Hematopoietic multipotent progenitor cell treated with erythropoietin and hydrocortisone succinate and interleukin-3 and kit ligand, for 15 days (in vitro differentiated cells): ENCODE measurements at places on chromosomes 1 and 21.
A peak's percentile ranks its signal among the peaks of the same experiment; 100 is the strongest.

GRCh38 chr21:28633839-28634555 lies 358.7 kb downstream of the LTN1 start:
- DNase-seq: no peak

DNA sequence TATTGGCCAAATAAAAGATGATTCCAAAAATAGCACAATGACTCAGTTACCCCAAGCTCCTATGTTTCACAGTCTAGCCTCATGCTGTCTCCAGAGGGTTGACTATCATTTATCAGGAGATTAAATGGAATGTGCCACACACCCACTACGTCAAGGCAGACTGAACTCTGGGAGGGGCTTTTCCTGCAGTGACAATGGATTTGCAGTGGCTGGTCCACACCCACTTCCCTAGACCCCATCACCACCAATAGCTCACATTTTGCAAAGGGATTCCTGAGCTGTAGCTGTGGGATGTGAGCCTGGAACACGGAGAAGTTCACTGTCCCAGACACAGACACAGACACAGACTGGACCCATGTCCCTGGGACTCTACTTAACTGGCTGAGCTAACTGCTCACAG lies 77.1 kb downstream of the HLCS start:
- DNase-seq: no peak

DNA sequence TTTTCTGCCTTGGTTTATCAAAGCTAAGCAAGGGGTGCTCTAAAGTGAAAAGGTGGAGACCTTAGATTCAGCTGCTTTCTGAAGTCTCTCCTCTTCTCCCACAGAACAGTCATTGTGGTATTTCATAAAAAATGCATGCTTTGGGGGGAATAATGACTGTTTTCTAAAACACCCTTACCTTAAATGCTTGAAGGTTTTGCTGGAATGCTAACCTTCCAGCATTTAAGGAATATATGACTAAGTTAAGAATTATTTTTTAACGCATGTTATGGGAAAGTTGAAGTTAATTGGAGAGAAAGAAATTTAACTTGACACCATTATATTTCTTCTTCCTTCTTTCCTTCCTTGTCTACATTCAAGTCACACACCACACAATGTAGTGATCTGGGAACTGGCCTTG lies 162.5 kb downstream of the ROR1 start:
- no peak for DNase-seq

GRCh38 chr1:79264975-79265818 lies 258.7 kb upstream of the ADGRL4 start:
- DNase-seq: no peak

GRCh38 chr1:99784809-99785255 lies 18.4 kb upstream of the FRRS1 start:
- no peak for DNase-seq

DNA sequence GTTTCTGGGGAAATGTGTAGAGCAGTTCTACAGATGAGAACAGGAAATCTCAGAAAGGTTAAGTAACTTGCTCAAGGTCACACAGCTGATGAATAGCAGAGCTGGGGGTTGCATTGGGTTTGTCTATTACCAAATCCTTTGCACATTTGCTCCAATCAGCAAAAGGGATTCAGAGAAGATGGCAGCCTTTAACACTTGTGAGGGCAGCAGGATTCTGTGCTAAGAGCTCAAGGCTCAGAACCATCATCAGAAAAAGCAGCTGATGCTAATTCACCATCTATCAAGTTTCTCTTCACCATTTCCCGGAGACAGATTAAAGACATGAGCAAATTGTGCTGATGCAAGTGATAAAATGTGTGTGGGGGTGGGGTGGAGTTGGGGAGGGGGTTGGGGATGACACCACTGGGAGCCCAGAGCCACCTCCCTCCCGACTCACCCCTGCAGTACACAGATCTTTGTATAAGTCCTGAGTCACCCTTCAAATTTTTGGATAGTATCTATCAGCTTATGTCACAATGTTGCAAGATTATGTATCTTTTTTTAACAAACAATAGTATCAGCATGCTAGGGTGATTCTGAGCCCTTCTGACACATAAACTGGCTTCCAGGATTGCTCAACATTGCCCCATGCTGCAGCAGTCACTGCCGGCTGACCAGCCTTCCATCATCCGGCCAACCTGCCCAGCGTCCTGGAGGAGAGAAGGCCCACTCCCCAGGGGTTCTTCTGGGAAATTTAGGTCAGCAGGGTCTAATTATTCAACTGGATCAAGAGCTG lies 2.8 kb upstream of the SPSB1 start:
- DNase-seq: no peak

- no peak for DNase-seq
Measured at GRCh38 chr1:208237241-208237640, 6.9 kb downstream of the PLXNA2 start.

DNA sequence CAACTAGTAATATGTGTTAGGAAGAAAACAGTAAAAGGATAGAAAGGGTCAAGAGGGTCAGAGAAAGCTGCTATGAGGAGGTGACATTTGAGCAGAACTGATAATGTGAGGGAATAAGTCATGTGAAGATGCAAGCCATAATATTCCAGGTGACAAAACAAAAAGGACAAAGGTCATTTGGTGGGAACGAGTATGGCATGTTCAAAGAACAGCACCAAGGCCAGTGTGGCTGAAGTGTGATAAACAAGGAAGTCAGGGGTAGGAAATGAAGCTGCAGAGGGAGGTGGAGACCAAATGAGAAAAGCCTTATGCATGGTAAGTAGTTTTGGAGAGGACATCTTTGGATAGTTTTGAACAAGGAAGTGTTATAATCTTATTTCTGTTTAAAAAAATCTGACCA lies 46.7 kb downstream of the LPGAT1 start:
- no peak for DNase-seq

GRCh38 chr1:243842978-243843511 lies 7.0 kb downstream of the AKT3 start:
- DNase-seq: no peak

- DNase-seq: peak; percentile 34
Measured at GRCh38 chr1:26112407-26112775, 767 bp downstream of the PDIK1L start.

- DNase-seq: no peak
Measured at GRCh38 chr1:109309347-109309746, 2.5 kb upstream of the MYBPHL start.

GRCh38 chr1:91806769-91807700 lies 78.9 kb downstream of the TGFBR3 start:
- no peak for DNase-seq

- DNase-seq: no peak
Measured at GRCh38 chr1:174794861-174795260, 204.9 kb upstream of the CACYBP start.

DNA sequence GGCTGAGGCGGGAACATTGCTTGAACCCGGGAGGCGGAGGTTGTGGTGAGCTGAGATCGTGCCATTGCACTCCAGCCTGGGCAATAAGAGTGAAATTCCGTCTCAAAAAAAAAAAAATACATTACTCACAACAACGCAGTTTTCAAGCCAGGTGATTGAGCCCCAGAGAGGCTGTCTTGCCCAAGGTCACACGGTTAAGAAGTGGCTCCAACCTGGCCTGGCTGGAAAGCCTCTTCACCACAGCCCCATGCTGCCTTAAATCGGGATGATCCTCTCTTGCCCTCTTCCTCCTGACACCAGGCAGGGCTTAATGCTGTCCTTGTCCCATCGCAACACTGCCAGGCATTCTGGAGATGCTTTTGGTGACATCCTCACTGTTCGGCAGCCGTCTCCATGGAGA lies 21.6 kb downstream of the DRAXIN start:
- DNase-seq: no peak

DNA sequence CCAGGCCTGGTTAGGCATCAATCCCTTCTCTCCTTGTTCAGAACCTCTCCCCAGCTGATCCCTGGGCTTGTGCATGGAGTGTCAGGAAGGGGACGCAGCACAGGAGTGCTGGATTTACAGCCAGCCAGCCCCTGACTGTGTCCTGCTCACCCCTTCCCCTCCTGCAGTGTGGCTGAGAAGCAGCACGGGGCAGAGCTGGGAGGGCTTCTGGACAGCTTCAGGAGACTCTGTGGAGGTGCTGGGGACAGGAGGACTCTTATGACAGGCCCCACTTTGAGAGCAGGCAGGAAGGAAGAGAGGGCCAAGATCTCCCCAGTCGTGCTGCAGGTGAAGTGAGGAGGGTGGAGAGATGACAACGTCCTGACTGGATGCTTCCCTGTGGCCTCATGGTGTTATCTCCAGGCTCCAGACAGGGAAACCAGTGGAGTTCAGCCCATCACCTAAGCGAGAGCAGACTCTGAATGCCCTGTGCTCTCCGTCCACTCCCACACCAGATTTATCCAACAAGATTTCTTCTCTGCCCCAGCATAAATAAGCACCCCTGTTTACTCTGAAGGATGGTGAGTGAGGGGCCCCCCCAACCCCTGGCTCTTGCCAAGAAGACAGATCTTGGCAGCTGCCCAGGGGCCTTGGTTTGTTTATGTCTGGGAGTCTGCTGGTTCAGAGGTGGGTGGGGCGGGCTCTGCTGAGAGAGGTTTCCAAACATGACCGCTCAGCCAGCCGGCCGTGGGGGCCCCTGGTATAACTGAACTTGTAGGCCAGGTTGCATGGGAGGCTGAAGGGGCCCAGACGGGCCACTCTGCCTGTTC lies 21.3 kb downstream of the TMCC2 start:
- DNase-seq: peak; percentile 86

GRCh38 chr1:201385299-201385891 lies 7.9 kb upstream of the TNNT2 start:
- DNase-seq: peak; percentile 37

- DNase-seq: no peak
Measured at GRCh38 chr1:156517748-156518147, 17.2 kb upstream of the MEF2D start.

GRCh38 chr1:115833856-115834255 lies 7.1 kb downstream of the NHLH2 start:
- DNase-seq: no peak

DNA sequence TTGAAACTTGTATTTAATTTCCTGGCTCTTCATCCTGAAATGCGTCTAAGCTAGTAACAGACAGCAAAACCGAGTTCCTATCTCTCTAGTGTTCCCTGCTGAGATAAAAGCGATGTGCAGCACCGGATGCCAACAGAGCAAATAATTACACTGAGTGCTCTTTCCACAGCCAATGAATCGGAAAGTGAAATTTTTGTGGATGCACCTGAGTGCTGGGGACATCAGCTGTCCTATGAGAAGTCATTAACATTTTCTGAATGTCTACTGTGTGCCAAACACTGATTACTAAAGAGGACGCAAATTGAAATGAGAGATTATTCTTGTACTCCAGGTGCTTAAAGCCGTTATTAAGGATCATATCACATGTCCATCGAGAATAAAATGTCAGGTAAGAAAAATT lies 278.0 kb downstream of the RGS7 start:
- no peak for DNase-seq

GRCh38 chr1:223364685-223365382 lies 858 bp upstream of the SUSD4 start:
- no peak for DNase-seq
